ENCODE measurements at places on chromosomes 4 and X.
A peak's percentile ranks its signal among the peaks of the same experiment; 100 is the strongest.

DNA sequence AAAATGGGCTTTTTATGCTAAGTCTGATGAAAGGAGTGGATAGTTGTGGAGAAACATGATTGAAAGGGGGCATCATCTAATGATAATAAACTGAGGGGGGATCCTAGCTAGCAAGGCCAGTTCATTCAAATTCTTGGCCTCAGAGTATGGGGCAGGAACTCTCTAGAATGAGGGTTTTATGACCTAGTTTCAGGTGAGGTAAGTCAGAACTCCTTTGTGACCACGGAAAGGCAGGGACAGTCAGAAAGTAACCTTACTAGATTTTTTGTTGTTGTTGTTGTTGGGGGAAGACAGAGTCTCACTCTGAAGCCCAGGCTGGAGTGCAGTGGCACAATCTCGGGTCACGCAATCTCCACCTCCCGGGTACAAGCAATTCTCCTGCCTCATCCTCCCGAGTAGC lies 1.5 kb upstream of the PAQR3 start:
- DNase-seq: no peak

GRCh38 chr4:84500386-84501201 lies 1.5 kb upstream of the NKX6-1 start:
- no peak for DNase-seq

- peak; percentile 14 for DNase-seq
Measured at GRCh38 chr4:177964693-177965168, 522.5 kb upstream of the AGA start.

DNA sequence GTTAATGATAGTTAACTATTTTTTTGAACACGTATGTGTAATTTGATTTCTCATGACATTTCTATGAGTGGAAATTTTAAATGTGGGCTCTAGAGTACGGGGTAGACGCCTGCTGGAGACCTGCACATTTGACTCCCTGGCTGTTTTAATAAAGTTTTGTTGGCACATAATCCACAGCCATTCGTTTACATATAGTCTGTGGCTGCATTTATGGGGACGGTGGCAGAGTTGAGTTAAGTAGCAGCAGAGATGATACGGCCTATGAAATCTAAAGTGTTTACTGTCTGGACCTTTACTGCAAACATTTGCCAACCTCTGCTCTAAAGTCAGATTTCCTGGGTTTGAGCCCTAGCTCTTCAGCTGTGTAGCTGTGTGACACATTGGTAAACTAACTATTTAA lies 118.8 kb downstream of the CHRNA9 start:
- DNase-seq: no peak

DNA sequence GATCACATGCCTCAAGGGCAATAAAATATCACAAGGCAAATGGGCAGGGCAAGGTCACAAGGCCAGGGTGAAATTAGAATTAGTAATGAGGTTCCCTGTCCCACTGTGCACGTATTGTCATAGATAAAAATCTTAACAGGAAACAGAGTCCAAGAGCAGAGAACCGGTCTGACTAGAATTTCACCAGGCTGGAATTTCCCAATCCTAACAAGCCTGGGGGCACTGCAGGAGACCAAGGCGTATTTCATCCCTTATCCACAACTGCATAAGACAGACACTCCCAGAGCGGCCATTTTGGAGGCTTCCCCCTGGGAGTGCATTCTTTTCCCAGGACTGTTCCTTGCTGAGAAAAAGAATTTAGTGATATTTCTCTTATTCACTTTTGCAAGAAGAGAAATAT lies 25.9 kb upstream of the PRDM5 start:
- DNase-seq: no peak

DNA sequence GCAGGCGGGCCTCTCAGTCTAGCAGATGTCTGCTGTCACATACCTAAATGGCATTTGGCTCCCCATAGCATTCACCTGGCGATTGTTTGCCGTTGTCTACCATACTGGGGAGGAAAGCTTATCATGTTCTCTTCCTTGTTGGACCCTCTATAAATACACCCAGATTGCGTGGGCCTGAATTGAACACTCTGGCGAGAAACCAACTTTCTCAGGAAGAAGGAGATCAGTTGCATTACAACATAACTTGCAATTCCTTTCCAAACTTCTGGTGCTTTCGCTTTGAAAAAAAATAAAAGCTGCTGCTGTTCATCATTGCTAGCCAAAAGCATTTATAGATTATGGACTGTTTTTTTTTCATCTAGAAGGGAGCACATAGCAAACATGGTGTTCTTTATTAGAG lies 230.0 kb upstream of the GPC4 start:
- no peak for DNase-seq

DNA sequence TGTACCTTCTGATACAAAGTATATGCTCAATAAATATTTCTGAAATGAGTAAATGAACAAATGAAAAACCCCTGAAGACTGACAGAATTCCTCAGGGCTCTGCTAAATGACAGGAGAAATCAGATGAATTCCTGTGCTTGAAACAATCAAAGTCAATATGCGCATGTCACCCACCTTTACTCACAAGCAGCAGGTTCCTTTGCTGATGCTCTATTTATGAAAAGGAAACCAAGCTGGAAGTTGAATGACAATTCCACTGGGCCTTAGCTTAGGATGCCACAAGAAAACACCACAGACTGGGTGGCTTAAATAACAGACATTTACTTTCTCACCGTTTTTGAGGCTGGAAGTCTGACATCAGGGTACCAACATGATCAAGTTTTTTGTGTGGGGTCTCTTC lies 477.5 kb upstream of the TEX13C start:
- no peak for DNase-seq

DNA sequence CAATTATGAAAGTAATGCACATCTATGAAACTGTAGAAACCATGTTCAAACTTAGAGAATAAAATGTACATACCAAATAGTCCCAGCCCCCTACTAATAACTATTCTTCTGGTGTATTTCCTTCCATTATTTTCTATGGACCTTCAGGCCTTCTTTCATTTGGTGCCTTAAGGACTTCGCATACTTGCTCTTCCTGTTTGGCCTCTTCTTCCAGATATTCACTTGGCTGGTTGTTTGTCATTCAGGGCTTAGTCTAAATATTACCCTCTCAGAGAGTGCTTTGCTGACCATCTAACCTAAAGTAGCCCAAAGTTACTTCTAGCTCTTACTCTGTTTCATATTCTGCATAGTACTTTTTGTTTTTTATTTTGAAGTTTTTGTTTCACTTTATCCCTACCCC lies 70.3 kb upstream of the ARMCX2 start:
- DNase-seq: no peak

GRCh38 chr4:158786121-158786601 lies 17.3 kb downstream of the FNIP2 start:
- DNase-seq: no peak

DNA sequence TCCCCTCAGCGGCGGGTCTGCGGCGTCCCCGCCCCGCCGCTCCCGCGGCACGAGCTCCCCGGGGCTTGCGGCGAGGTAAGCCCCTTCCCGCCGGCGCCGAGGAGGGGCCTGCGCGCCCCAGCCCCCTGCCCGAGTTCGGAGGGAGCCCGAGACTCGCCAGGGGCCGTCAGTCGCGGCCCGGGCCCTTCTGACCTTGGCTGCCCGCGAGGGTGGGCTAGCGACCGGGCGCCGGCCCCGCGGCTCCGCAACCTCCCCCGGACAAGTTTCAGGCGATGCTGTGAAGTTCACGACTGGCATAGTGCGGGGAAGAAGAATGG lies 554 bp downstream of the CDKL5 start:
- no peak for DNase-seq

GRCh38 chr4:76725039-76725438 lies 172.9 kb downstream of the SOWAHB start:
- no peak for DNase-seq

DNA sequence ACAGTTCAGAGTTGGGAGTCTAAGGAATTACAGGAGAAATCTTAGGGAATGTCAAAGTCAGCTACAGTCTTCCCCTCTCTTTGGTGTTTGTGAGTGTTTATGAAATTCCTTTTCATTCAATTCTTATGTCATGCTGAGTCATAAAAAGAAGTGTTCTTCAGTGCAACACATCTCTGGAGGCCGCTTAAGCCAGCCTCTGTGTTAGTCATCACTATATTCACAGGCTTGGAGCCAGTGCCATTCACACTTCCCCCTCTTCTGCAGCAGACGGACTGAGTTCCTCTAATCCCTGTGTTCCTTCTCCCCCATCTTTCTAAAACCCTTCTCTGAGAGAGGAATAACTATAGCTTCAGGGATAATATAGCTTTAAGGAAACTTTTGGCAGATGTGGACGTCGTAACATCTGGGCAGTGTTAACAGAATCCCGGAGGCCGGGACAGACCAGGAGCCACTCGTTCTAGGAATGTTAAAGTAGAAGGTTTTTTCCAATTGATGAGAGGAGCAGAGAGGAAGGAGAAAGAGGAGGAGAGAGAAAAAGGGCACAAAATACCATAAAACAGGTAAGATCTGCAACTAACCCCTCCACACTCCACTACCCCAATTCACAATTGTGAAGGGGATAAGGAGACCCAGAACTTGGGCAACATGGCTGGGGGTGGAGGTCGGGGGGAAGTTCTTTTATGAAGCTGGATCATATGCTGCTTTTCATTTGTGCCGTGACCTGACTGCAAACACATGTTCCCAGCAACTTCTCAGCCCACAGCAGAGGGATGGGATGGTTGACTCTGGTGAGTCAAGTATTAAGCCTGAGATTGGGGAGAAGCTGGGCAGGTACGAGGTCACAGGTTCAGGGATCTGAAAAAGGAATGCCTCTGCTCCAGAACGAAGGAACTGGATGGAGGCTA lies at the start of gene SRPX2:
TSS of gene SRPX2 (plus strand) at position 244 of the 905 bp plus-strand sequence. CDS start 2,124 bp downstream, outside the sequence.
- DNase-seq: peak; percentile 94

GRCh38 chr4:164648849-164649212 lies 105.1 kb upstream of the SMIM31 start:
- DNase-seq: no peak

GRCh38 chr4:126779436-126780166 lies 853.2 kb upstream of the INTU start:
- no peak for DNase-seq

GRCh38 chr4:156976147-156976546 lies 4.5 kb upstream of the PDGFC start:
- peak; percentile 93 for DNase-seq

GRCh38 chr4:156615066-156615531 lies 356.5 kb downstream of the PDGFC start:
- DNase-seq: peak; percentile 98

GRCh38 chr4:142567199-142567598 lies 278.9 kb downstream of the INPP4B start:
- no peak for DNase-seq

DNA sequence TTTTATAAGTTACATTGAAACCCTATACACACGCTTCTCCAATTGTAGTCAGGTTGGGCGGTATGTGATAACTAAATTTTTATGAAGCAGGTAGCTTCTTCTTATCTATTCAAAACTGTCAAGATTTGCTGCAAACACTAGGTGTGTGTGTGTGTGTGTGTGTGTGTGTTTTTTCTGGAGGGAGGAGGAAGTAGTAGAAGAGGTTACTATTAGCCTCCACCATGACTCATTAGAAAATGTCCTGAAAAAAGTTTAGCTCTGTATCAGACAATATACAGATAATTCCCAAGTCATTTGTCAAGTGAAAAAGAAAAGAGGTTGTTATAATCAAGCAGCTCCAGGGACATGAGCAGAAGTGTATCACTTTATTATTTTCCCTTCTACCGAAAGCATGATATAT lies 33.9 kb downstream of the PCDH7 start:
- DNase-seq: peak; percentile 74

GRCh38 chrX:143634663-143635455 lies 1.0 kb downstream of the SLITRK4 start:
- peak; percentile 35 for DNase-seq
